ENCODE measurements at places on chromosomes 2 and 18.

- DNase-seq, result no peak
These were observed 407.2 kb upstream of the CDH7 start for GRCh38 chr18:65343571-65343970.

DNA sequence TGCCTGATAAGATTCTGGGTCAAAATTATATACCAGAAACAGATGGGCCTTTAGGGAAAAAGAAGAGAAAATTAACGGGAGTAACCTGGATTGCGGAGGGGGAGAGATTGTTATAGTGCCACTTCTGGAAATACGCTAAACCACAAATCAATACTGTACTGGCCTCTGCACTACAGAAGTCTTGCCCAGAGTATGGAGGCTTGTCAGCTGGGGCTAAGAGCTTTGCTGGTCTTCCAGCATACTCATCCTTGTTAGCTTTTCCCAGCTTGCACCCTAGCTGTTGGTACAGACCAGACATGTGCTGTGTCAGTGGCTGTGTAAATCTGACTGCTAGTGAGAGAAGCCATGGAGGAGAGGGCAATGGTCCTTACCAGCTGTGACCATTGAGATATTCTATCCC lies 8.9 kb downstream of the AGBL5 start:
- DNase-seq, result no peak

DNA sequence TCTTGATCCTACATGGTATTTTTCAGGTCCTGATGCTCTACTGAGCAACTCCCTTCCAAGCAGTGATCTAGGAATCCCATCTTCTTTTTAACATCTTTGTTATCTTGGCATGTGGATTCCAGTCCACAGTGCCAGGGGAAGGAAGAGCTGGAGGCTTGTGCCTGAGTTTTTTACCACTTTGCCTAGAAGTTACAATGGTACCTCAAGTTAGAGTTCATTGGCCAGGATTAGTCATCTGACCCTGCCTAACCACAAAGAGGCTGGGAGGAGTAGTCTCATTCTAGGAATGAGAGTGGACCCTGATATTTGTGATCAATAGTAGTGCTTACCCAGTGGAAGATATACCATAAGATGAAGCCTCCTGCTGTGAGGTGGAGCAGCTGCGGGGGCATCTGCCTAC lies 109.3 kb downstream of the ADCYAP1 start:
- no peak for DNase-seq

- no peak for DNase-seq
These were observed 3.3 kb upstream of the SLC14A2 start for GRCh38 chr18:45611943-45612342.

Data from muscle of arm (tissue), 14 donors.